ENCODE measurements at places on chromosomes 4 and X.
A peak's percentile ranks its signal among the peaks of the same experiment; 100 is the strongest.

- DNase-seq = no peak
These were observed 31.1 kb downstream of the PGRMC2 start for GRCh38 chr4:128256539-128256938.

DNA sequence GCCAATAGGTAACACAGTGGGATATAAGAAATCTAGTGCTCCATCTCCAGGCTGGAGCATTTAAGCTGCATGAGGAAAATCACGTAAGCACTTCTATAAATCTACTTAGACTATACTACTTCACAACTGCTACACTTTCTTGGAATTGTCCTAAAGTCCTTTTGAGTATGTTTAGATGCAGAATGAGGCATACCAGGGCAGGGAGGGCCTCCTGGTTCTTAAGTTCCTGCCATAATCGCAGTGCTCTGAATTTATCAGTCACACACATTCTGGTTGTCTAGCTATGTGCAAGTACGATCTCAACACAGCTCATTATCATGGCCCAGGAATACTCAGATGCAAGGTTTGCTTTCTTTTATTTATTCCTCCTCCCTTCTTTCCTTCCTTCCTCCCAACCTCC lies 130.3 kb downstream of the GUCY2F start:
- DNase-seq = no peak

DNA sequence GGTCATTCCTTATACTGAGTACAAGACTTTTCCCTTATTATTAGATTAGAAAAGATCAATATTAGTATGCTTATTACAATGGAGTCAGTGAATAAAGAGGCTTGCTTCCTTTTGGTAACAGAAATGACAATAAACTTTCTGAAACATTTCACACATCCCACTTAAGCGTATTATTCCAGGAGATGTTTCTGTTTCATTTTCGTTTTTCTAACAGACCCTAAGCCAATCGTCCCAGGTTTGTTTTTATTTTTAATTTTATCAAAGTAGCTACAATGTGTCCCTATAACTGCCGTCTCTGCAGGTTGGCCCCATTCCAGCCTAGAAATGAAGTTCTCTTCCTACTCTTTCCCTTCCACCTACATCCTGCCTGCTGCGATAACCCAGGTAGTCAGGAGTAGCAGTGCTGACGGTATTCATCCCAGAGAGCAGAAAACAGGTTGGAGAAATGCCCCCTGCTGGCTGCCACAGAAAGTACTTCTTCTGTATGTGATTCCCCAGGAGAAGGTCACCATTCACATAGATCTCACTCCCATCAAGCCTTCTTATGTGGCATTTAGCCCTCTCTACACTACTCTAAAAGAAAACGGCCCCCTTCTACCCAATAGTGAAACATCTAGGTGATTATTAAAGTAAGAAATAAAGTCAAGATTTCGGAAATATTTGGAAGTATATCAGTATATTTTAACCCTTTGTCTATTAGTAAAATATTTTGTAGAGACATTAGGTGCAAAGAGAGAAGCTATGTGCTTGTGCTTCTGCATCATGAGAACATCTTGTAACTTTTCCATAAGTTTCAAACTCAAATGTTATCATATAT lies 40.4 kb downstream of the ENPEP start:
- DNase-seq = peak; percentile 67

GRCh38 chrX:129522184-129523078 lies 859 bp downstream of the SMARCA1 start:
- DNase-seq = no peak

GRCh38 chr4:32112891-32113290 lies 1392.7 kb downstream of the PCDH7 start:
- no peak for DNase-seq

GRCh38 chr4:151786158-151786495 lies 25.3 kb upstream of the GATB start:
- no peak for DNase-seq

GRCh38 chrX:110046001-110046400 lies 43.1 kb downstream of the TMEM164 start:
- no peak for DNase-seq

- no peak for DNase-seq
These were observed 56.4 kb downstream of the PDGFC start for GRCh38 chr4:156915221-156915620.

DNA sequence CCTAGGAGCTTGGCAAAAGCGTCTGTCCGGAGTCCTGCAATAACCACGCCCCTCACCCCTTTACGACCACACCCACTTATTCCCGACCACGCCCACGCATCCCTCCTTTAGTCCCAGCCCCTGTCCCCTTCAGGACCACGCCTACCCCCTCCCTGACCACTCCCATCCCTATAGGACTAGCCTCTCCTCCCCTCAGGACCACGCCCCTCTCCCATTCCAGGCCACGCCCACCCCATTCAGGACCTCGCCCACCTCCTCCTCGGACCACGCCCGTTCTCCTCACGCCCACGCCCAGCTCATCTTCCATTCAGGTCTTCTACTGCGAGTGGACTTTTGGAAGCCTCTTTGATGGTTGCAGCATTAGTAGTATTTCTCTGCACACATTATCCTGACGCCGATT lies 131.2 kb upstream of the STX18 start:
- no peak for DNase-seq

- DNase-seq = no peak
These were observed 115.9 kb downstream of the CPZ start for GRCh38 chr4:8708401-8709021.

GRCh38 chr4:77360451-77360850 lies 203.4 kb downstream of the CCNG2 start:
- no peak for DNase-seq

GRCh38 chr4:79578606-79579005 lies 170.6 kb upstream of the GK2 start:
- DNase-seq = no peak

DNA sequence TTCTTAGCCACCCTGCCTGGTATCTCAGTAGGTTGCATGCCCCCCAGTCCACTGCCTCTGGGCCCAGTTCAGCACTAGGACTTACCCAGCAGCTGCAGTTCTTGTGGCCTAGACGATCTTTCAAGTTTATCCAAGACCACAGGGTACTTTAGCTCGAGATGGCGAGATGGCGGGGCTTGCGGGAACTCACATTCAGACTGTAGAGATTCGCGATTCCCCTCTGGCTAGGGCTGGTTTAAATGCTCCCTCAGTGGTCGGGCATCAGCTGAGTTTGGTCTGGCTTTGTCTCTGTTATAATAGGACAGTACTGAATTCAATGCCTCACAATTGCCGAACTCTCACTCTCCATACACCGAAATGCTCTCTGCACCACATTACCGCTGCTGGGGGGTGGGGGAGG lies 18.4 kb upstream of the RFC1 start:
- no peak for DNase-seq

DNA sequence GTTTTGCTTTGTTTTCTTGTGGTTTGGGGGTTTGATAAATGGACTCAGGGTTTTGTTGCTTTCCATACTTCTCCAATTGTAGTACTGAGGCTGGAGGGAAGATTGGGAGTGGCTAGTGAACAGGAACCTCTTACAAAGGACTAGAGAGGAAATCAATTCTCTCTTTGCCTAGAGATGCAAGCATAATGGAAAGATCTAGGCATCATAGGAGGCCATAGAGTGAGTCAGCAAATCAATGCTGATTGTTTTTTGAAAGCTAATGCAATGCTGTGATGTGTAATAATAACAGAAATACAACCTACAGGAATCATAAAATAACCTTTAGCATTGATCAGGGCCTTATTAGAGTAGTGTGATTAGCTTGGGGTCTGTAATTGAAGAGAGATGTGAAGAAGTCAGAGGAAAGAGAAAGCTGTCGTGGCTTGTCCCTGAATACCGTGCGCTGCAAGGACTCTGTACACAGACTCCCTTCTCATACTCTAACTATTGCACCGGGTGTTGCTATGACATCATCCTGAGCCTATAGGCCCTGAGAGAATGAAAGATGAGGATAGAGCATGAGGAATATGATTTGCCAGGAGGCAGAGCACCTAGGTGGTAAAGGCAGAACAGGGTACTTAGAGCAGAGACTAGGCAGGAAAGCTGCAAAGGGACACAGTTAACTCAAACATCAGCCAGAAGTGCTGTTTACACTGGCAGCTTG lies 29.3 kb upstream of the GPR101 start:
- DNase-seq = no peak

- DNase-seq = no peak
These were observed 58.8 kb downstream of the LNX1 start for GRCh38 chr4:53532521-53532920.

GRCh38 chrX:24259544-24260240 lies 54.2 kb downstream of the SUPT20HL2 start:
- no peak for DNase-seq

- no peak for DNase-seq
These were observed 6.5 kb upstream of the ARHGAP6 start for GRCh38 chrX:11672213-11672612.

DNA sequence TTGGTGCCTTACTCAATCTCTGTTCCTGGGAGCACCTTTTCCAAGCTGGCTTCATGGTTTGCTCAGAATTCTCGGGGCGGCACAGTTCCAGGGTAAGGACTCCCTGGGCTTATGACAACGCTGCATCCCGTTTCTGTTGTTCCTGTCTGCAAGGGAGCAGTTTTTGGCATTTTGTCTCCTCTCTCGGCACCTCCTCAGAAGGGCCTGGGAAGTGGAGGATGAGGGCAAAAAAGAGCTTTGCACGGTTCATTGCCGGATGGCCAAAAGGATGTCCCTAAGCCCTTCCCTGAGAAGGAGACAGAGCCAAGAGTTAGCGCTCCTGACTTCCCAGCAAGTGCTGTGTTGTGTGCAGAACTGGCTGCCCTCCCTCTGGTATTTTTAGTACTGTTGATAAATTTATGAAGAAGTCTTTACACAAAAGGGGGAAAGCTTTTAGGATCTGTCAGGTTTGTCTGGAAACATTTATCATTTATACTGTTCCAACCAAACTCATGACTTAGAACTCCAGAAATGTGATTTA lies 13.4 kb downstream of the SRD5A3 start:
- DNase-seq = no peak

DNA sequence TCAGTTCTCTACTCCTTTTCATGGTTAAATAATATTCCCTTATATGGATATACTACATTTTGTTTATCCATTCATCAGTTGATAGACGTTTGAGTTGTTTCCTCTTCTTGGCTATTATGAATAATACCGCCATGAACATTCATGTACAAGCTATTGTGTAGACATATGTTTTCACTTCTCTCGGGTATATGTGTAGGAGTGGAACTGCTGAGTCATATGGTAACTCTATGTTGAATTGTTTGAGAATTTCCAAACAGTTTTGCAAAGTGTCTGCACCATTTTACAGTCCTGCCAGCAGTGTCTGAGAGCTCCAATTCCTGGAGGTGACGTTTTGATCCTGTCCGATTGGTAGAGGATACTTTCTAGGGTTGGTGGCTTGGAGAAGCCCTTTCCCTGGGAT lies 23.6 kb downstream of the PLAC1 start:
- DNase-seq = no peak

GRCh38 chrX:44898411-44899221 lies 25.6 kb downstream of the KDM6A start:
- no peak for DNase-seq

DNA sequence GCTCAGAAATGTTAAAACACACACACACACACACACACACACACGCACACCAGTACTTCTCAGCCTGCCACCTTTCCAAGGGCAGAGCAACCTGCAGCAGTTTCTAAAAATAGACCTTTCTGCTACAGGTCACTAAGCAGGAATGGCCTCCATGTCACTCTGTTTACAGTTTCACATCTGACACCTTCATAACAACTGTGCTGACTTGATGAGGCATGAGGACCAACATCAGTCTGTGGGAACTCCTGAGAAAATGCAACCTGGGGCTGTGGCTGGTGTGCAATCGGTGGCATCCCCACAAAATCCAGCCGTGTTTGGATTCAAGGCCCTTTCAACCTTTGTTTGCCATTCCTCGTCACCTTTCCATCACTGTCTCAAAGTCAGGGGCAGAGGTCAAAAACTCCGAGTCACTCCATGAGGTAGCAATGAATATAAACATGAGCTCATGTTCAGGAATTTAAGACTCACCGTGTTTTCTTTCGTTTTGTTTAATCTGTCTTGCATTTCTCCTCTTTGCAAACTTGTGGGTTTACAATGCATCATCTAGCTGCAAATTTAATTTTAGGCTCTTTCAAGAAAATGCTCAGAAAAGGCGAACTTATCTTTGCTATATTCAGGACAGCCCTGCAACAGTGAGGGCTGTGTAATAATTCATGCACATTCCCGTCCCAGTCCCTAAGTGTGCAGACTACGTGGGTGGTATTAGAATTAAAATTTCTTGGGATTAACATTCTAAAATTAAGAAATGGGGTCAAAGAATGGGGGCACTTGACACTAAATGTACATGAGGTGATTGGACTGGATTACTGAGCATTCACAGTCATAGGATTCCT lies 135.3 kb downstream of the SHROOM3 start:
- no peak for DNase-seq

DNA sequence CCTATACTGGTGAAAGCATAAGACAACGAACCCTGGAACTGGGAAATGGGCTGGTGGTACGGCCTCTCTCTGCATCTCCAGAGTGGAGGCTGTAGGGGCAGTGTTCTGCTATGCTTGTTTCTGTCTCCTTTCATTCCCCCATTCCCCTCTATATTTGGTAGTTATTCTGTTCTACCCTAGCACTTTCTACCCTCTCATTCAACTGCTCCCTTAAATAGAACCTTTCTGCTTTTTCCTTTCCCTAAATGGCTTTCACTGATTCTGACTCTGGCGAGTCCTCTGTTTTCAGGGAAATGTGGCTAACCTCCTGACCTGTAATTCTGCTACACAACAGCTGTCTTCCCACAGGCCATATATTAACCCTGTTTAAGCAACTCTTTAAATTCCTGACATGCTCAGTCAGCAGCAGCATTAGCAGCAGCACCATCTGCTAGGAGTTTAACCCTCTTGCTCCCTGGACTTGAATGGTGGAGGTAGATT lies 94.2 kb downstream of the CXCL13 start:
- no peak for DNase-seq

- DNase-seq = no peak
These were observed 42.3 kb downstream of the AFF2 start for GRCh38 chrX:148542481-148543255.

DNA sequence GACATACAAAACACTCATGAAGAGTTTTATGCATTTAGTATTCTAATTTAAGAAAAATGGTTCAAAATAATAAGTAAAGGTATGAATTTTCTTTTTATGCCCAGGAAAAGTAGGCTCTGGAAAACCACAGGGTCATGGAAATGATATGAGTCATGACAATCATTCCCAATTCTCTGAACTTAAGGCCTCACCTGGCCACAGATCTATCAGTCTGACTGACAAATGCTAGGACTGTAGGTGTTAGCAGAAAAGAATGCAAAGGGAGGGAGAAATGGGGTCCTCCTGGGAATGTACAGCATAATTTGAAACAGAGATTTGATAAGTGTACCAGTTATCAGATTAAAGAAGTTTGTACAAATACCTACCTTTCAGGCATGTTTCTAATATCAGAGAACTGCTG lies 270.5 kb upstream of the ARSJ start:
- no peak for DNase-seq

- no peak for DNase-seq
These were observed 15.9 kb downstream of the TMEM192 start for GRCh38 chr4:165096776-165097175.
